Karpas-422 (cell line): ENCODE measurements at places on chromosomes 3 and 15.

GRCh38 chr3:105812194-105812586 is 56.6 kb downstream of the CBLB start:
- DNase-seq, result no peak

GRCh38 chr15:56754772-56755370 is 21.6 kb upstream of the ZNF280D start:
- DNase-seq, result no peak

- DNase-seq, result no peak
These were observed 4.9 kb downstream of the RFTN1 start for GRCh38 chr3:16508591-16508995.

DNA sequence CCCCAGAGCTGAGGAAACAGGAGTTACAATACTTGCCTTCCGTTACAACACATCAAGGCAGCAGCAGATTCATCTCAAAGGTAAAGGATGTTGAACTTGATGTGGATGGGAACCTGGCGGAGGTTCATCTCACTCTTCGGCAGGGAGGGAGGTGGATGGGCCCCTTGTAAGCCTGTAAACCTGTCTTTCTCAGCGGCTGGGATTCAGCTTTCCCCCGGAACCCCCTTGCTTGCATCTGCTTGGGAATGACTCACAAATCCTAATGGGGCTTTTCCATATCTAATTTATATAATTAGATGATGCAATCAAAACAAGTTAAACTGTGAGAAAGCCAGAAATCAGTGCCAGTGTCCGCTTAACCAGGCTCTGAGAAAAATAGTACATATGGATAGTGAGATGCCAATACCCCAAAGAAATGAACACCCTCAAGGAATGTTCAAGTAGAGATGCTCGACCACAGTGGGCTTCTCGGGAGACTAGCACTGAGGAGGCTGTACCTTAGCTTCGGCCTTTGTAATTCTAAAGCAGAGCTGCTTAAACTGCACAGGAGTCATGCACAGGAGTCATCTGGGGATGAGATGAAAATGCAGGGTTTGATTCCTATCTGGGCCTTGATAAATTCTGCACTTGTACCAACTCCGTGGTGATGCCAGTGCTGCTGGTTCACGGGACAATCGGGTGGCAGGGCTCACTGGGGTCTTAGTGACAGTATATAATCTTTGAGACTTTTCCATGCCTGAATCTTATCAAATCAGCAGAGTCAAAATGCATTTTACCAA is 2.2 kb upstream of the FAM240A start:
- no peak for DNase-seq
